ENCODE measurements at places on chromosomes 5 and 9.

DNA sequence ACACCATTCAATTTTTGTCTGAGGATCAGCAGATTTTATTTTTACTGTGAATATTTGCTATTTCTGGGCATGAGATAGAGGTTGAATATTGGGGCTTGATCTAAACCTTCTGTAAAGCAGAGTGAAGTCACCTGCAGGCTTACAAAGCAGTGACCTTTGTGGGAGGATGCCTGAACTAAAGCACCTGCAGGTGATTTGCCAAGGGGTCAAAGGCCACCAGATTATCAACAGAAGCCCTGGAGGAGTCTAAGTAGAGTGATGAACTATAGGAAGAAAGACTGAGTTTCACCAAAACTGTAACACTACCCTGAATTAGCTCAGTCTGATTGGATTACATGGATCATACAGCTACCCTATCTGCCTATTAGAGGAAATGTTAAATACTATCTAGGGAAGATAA, 144.3 kb upstream of the PRLR start:
- DNase-seq = no peak

DNA sequence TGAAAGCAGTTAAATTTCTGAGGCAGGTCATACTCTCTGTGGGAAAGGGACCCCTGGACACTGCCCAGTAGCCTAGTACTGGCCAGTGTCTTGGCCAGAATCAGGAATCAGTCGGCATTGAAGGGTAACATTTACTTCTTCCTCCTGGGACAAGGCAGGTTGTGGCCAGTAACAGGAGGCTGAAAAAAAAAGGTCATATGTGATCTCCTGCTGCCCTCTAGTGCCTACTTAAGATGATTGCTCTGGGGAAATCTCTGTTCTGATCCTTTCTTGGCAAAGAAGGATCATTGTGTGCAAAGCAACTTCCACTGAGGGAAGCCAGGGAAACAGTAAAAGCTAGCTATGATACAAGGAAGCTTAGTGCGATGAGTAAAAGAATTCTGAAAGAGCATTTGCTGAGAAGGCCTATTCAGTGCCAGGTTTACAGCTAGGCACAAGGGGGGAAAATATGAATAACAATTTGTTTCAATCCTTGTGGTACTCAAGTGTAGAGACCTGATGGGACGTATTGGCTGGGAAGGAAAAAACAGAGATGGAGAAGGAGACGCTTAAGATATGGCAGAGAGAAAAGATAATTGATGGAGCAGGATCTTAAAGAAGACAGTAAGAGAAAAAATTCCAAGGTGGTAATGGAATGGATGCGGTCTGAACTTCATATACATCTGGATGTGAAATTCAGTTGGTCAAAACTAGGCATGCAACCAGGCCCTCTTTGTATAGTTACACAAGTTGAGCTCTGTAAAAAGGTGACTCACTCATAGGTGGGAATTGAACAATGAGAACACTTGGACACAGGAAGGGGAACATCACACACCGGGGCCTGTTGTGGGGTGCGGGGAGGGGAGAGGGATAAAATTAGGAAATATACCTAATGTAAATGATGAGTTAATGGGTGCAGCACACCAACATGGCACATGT, 25.8 kb upstream of the TRIM32 start:
- peak; percentile 27 for DNase-seq

DNA sequence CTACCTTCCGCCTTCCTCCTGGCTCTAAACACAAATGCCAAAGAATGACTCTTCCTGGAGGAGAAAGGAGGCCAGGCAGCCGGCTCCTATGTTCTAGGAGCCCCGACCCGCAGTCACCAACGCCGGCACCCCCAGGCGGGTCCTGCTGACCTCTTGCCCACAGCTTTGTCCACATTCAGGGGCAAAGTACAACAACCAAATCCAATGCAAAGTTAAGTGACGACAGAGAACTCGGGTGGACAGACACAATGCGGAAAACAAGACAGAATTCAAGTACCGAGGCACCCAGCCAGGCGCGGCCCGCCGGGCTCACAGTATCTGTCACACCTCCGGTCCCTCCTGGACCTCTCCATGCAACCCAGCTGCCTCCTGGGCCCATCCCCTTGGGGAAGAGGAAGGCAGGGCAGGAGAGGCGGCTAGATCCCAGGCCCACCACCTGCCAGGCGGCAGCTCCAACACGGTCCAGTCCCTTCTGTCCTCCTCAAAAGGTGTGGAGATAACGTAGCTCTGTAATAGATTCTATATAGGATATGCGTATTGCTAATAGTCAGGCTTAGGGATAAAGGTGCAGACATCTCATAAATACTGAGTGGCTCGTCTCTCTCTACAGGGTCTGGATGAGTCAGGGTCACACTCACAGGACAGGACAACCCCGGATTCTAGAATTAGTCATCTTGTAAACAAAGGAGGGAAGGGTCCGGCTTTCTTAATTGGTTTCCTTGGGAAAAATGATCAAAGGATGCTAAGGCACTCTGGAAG, 46.9 kb upstream of the UBAC1 start:
- no peak for DNase-seq

- no peak for DNase-seq
Measured at GRCh38 chr9:94772144-94772543, 45.6 kb downstream of the AOPEP start.

DNA sequence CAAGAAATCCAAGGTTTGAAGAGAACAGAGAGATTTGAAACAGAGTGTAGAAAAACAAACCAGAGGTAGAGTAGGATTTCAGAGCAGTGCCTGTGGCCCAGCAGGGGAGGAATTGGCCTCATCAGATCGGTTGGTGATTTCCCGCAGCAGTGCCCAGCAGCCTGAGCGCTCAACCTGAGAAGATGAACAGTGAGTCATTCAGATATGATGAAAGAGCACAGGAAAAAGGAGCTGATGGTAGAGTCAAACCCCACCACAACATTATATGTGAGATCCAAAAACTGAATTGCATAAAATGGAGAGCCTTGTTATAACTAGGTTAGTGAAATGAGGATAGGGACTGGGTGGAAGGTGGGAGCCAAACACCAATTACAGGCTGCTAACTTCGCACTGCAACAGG, 248.9 kb downstream of the PIK3R1 start:
- DNase-seq = no peak

GRCh38 chr5:86686046-86686445, 68.3 kb downstream of the COX7C start:
- no peak for DNase-seq

DNA sequence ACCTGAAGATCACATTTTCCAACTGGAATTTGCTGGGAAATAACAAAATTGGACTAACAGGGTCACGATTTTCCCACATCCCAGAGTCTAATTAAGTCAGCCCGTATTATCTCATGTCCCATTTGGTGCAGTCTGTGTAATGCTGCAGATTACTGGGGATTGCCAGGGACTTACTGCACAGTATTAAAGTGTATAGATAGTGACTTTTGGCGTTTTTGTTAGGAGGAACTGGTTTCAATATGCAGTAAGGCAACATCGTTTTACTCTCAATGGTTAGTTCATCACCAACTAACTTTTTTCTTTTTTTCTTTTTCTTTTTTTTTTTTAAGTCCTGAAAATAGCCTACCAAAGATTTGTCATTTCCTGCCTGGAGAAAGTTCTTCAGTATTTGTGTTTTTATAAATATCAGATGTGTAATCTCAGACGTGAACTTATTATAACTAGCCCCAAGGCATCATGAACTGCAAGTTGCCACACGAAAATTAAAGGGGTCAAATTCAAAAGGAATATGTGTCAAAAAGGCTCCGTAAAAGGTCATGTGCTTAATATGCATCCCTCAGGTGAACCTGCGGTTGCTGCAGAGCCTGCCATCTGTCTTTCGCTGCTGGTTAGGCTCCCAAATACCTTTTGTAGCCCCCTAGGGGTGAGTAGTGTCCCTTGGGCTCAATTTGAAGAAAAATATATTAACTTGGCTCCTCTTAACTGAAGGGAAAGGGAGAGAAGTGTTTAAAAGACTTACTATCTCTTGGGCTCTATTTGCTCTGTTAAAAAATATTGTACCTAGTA, 176.7 kb upstream of the ADAMTSL1 start:
- no peak for DNase-seq

GRCh38 chr5:99587983-99588382, 659.2 kb upstream of the CHD1 start:
- no peak for DNase-seq

DNA sequence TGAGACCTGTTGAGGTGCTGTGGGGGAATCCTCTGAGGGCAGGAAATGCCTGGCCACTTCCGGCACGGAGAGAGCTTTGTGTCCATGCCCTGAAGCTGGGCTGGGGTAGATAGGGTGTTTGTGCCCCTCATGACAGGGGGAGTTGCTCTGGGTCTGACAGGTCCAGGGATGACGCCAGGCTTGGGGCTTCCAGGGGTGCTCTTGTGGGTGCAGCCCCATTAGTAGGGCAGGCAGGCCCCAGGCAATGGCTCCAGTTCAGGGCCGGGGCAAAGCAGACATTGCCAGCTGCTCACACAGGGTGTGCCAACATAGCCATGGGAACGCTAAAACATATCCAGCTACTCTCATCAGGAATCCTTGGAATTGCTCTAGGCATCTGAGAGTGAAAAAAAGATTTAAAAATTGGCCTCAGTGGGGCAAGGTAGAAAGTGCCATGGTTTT, 21.1 kb downstream of the PITX1 start:
- DNase-seq = no peak

- DNase-seq = no peak
Measured at GRCh38 chr5:97559827-97560598, 377.0 kb upstream of the RIOK2 start.

DNA sequence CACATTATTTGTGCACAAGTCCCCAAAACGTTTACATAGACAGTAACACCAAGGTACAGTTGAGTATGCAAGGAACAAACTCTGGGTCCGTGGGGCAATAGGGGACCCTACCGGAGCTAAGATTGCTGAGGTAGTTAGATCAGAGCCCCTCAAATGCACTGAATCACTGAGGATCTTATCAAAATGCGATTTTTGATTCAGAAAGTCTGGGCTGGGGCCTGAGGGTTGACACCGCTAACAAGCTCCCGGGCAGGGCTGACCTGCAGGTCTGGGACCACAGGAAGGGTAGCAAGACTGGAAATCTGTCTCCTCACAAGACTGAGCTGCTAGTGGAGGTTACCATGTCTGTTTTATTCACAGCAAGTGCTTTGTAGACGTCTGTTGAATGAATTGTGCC, 1.8 kb upstream of the IL3 start:
- no peak for DNase-seq

- peak; percentile 49 for DNase-seq
Measured at GRCh38 chr5:125251703-125252102, 505.3 kb upstream of the ZNF608 start.

DNA sequence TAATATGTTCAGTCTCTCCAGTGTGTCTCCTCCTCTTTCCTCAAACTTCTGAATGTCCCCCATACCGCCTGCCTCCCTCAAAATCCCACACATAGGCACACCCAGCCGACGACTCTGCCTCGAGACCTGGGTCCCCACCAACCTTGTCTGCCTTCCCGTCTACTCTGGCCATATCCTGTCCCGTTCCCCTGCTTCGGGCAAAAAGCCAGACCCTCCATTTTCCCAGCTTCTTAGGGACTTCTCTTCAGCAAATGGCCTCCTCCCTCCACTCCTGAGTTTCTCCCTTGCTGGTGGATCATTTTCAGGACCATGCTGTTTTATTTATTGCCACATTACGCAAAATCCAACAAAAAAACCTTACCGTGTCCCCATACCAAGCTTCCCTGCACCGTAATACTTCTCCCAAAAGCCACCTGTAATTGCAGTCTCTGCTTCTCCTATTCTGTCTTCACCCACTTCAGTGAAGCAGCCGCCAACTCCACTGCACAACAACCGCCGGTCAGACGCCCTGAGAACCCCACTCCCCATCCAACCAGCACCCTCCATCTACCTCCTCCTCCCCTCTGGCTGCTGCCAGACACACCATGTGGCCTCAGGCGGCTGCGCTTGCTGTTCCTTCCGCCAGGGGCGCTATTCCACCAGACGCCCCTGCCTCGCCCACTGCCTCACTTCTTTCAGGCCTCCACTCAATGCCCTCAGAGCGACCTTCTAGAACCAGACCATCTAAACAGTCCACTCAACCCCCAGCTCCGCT, 117.0 kb downstream of the TRPM6 start:
- DNase-seq = no peak

- no peak for DNase-seq
Measured at GRCh38 chr9:86771941-86772634, 175.2 kb downstream of the GAS1 start.

DNA sequence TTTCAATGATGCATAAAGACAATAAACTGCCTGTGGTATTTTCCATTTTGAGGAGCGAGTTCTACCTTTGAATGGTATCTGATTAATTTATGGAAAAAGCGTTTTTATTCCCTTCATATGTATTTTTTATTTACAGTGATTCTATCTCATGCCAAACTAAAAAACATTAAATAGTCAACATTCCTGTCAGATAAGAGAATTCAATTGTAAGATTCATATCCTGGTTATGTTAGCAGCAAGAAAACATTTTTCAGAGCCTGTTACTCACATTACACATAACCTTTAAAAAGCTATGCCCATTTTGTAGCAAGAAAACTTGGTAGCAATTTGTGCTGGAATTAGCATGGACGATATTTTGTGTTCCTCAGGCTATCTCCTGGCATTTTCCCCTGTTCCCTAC, 55.1 kb upstream of the PRLR start:
- no peak for DNase-seq

DNA sequence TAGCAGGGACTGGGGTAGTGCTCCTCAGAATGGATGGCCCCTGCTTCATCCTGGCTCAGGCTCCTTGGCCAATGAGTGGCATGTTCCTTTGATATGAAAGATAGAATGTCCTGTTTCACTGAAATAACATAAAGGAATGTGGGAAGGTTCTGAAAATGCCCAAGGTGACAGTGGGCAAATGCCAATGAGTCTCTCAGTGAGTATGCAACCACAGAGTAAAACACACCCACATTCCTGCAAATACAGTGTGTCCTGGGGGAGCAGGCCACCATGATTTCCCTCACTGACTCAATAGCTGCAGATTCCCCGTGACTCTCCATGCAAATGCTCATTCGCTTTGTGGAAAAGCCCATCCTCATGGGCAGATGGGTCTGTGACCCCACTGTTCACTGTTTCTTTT, 36.4 kb downstream of the ZNF366 start:
- no peak for DNase-seq

DNA sequence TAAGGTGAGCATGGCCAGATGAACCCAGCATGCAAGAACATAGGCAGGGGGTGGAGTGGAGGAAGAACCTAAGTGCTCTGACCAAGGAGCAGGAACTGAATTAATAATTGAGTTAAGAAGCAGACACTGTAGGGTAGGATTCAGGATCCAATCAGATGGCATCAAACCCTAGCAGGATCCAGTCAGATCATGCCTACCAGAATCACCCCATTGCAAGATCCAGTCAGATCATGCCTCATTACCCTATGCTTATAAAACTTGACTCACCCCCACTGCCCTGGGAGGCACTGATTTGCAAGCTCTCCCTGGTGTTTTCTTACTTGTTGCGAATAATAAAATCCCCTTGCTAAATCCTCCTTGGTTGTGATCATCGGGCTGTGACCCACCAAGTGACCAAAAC, 19.7 kb downstream of the TUSC1 start:
- DNase-seq = no peak

- DNase-seq = no peak
Measured at GRCh38 chr5:15160091-15160490, 288.5 kb upstream of the ANKH start.

GRCh38 chr9:133073086-133074014, 11.6 kb downstream of the CEL start:
- no peak for DNase-seq

All from cerebellar nuclear complex (tissue), 1 donor.